Right cardiac atrium (tissue), 5 donors: ENCODE measurements at places on chromosomes 4 and X.

DNA sequence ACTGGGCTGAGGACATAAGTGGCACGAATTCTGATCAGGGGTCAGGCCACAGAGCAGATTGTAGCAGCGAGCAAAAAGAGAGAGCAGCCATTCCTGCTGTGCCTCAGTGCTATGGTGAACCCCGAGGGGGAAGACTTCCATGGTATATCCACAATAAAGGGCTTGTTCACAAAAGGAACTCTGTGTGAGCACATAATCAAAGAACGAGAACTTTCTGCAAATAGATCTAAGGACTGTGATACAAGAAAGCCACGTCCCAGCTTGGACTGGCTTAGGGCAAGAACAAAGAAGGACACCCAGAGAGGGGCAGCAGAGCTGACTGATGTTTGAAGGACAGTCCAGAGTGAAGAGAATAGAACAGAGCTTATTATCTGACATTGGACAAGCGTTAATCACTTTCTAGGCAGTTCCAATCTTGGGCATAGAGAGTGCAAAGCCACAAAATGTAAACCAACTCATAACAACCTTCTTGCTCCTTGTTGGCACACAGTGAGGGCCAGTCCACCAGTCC, 24.0 kb downstream of the PPEF2 start:
- no peak for DNase-seq

DNA sequence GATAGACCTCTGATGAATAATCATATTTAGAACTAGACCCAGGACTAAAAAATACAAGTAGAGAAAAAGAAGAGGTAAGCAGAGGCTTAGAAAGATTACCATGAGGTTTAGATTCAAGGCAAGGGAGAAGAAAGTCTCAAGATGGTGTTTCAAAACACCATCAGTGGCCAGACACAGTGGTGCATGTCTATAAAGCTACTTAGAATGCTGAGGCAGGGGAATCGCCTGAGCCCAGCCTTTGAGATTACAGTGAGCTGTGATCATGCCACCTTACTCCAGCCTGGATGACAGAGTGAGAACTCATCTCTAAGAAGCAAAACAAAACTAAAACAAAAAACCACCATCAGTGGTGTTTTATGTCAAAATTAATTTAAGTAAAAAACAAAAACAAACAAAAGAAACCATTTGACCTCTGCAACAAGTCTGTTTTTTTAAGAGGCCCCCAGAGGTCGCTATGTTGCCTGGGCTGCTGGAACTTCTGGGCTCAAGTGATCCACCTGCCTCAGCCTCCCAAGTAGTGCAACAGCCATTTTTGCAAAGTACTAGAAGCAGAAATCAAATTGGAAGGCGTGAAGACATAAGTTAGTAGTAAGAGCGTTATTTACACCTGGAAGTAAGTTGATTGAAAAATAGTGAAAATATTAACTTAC, 784.3 kb downstream of the ADGRL3 start:
- DNase-seq: peak; percentile 11

GRCh38 chr4:27916452-27917184, 1056.0 kb downstream of the STIM2 start:
- DNase-seq: no peak

GRCh38 chr4:121697564-121697963, 784 bp upstream of the ANXA5 start:
- no peak for DNase-seq

DNA sequence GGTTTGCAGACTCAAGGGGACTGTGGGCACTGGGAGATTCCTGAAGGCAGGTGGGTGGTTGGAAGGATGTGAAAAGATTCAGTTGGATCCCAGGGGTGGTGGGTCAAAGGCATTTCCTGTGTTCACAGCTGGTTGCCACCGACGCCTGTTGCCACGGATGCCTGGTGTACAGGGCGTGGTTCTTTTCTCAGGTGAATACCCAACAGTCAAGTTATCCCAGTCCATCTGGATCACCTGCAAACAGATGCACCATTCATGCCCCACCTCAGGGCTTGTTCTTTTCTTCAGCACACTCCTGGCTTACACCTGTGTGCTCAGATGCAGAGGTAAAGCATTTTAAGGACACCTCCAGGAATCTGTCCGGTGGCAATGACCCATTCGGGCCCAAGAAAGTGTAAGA, 55.8 kb upstream of the SHOX start:
- no peak for DNase-seq

GRCh38 chr4:154485127-154485773, 6.3 kb downstream of the DCHS2 start:
- DNase-seq: no peak

GRCh38 chrX:115060013-115060412, 42.6 kb upstream of the IL13RA2 start:
- DNase-seq: no peak

DNA sequence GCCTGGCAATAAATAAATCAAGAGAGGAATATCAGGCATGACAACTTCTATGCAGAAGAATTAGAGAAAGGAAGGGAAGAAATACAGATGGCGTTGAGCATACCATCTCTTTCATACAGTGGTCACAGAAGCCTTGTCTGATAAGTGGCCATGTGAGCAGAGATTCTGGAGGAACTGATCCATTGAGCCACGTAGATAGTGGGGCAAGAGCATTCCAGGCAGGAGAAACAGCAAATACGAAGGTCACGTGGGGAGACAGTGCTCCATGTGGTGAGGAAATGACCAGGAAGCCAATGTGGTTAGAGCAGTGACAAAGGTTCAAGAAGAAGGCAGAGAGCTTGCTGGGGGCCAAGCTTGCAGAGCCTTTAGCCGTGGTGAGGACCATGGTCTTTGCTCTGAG, 226.7 kb upstream of the NOCT start:
- DNase-seq: no peak

DNA sequence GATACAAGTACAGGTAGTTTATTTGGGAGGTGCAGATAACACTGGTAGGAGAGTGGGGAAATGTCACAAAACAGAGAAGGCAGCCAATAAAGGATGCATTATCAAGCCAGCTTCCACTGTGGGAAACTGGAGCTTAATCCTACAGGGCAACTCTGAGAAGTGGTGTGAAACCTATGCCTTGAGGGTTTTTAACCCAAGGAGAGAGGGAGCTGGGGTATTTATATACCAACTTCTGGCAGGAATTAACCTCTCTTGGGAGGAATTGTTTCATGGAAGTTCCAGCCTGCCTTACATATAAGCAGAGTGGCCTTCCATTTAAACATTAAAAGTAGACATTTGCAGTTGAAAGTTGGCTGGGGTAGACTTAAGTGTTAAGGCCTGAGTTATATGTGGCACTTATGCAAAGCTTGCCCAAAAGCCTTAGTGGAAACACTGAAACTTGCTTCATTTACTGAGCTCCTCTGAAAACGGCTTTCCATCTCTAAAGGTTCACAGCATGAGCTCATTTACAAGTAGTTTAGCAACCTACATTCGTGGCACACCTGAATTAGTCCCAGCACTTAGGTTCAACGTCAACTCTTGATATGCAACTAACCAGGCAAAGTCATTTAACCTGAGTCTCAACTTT, 19.2 kb downstream of the MAGEB17 start:
- DNase-seq: no peak

GRCh38 chr4:53659112-53659511, 67.8 kb upstream of the LNX1 start:
- no peak for DNase-seq

- DNase-seq: no peak
These were observed 1.8 kb upstream of the RASL11B start for GRCh38 chr4:52860361-52860760.

GRCh38 chr4:41751449-41752061, 3.0 kb upstream of the PHOX2B start:
- DNase-seq: no peak

GRCh38 chrX:104310090-104310489, 55.4 kb upstream of the ESX1 start:
- no peak for DNase-seq

DNA sequence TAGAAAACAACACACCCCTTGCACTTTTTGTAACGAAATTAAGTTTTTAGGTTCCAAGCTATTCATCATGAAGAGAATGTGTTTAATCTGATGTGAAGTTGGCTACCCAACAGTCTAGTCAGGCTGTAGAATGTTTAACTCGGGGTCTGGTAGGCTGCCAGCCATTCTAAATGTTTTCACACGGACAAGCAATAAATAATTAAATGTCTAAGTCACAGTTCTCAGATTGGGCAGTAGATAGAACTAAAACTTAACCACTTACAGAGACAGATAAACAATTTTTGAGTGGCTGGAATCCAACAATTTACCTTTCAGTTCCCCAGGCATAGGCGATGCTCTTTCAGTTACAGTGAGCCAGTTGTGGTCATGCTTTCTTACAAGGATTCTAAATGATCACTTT, 66.5 kb downstream of the CHIC2 start:
- DNase-seq: no peak

GRCh38 chrX:127030016-127030748, 210.7 kb downstream of the PRR32 start:
- DNase-seq: no peak

- DNase-seq: peak; percentile 65
These were observed 9.6 kb upstream of the INTU start for GRCh38 chr4:127622921-127623796.

DNA sequence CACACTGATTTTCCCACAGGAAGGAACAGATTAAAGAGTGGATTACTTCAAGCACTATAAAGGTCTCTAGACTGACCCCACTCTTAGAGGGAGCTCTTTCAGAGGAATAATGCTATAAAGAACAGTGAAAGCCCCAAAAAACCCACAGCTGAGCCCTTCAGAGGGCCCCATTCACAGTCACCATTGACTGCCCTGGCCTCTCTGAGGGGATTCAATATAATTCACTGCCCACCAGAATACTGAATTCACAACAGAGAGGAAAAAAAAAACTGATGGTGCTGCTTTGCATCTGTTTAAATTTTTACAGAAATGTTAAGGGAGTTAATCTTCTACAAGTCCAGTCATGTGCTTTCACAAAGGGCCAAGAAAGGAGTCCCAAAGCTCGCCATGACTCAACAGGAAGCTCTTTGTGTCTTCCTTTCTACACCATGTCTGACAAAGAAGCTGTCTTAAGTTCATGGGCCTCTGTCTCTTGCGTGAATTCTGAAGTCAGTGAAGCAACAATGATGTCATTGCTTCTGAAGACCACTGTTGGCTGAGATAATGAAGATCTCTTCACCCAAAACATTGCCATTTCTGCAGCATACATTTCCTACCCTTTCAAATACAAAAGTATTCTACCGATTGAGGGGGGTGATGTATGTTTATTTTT, 174.9 kb downstream of the ADAMTS3 start:
- DNase-seq: no peak

- peak; percentile 38 for DNase-seq
These were observed 454 bp downstream of the BTC start for GRCh38 chr4:74793757-74794381.

- peak; percentile 42 for DNase-seq
These were observed 39.6 kb upstream of the ZNF81 start for GRCh38 chrX:47797084-47797483.

DNA sequence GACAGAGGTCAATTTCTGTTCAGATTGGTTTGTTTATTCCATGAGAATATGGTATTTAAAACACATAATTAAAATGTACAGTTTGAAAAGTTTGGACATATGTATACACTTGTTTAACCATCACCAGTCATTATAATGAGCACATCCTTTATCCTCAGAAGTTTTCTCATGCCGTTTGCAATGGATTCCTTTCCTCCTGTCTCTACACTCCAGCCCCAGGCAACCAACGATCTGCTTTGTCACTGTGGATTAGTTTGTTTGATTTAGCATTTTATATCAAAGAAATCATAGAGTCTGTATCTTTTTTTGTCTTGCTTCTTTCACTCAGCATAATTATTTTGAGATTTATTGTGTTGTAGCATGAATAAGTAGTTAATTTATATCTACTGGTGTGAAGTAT, 243.0 kb upstream of the TRAM1L1 start:
- no peak for DNase-seq

DNA sequence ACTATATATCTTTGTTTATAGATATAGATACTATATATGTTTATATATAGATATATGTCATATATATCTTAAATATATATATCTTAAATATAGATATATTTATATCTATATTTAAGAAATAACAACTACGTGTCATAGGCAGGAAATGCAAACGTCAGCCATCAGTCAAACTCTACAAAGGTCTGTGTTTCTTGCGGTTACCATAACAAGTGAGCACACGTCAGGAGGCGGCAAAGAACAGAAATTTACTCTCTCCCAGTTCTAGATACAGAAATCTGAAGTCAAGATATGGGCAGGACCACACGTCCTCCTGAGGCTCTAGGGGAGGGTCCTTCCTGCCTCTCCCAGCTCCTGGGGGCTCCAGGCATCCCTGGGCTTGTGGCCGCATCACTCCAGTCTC, 6.5 kb downstream of the PLCXD1 start:
- DNase-seq: no peak

DNA sequence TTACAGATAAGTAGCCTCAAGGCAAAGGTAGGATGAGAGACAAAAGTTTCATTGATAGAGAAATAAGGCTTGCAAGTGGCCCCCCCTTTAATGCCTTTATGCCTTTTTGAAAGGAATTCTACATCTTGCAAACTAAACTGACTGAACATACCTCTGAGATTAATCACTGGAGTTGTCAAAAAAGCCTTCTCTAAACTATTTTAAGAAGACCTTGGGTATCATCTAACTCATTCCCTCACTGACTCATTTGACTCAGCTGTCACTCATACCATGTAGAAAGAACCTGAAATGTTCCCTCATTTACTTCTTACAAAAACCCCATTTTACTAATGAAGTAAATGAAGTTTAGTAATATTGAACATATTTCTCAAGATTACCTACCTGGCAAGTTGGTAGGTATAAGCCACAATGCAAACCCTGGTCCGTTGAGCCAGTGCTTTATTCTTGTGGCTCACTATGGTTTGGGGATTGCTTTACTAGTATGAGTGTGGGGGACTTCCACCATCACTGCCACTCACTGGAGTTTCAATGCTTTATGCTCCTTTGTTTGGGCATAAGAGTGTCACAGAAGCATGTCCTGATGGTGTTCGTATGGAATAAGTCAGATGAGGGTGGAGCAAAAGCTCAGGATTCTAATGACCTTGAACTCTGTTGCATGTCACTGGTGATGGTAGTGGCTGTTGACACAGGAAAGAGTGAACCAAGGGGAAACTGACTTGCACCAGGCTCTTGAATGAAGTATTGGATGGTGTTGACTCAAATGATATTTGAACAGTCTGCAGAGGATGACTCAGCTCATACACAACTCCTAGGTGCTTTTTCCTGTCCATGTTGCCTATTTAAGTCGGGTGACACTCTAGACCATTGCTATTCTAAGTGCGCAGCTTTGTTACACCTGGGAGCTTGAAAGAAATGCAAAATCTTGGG, 305.5 kb upstream of the EMCN start:
- DNase-seq: no peak

DNA sequence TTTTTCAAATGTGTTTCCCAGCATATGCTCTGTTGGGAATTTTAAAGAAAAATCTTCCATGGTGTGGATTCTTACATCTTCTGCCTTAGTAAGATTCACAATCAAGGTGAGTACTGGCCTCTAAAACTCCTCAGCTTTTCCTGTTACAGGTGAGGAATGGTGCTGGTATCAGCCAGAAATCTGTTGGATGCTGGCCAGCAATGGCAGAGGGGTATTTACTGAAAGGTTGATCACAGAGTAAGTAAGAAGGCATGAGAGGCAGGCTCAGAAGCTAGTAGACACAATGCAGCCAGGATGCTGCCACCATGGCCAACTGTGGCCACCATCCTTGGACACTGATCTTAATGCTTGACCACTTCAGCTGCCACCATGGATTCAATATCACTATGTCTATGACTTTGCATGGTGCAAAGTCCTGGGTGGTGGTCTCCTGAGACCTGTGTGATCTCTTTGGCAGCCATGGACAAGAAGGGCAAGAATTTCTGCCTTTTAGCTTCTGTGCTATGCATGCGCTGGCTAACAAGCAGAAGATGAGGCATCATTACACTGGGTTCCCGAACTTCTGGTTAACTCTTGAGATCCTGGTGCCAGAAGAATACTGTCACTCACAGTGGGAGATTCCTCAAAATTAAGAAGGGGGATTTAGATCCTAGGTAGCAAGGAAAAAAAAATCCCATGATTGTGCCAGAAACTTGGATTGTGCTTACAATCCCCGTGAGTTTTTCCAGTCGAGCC, 60.2 kb downstream of the CHRNA9 start:
- no peak for DNase-seq
